ENCODE measurements at places on chromosomes 3 and 15. TPM values are rescaled to one million over a fixed set of nuclear protein-coding genes. Genes with fewer than 3 reads are reported as not detected.

RAB6B gene
- polyA plus RNA-seq, result 1.3 TPM

SEC22C gene
- polyA plus RNA-seq, result 5.0 TPM

CTXN2 gene
- polyA plus RNA-seq, result not detected

SPINK8 gene
- 1.2 TPM for polyA plus RNA-seq

DAZL gene
- not detected for polyA plus RNA-seq

MST1R gene
- polyA plus RNA-seq, result 53.4 TPM

PDZRN3 gene
- polyA plus RNA-seq, result 13.9 TPM

SH3GL3 gene
- 8.3 TPM for polyA plus RNA-seq

DUOX1 gene
- polyA plus RNA-seq, result 111 TPM

CLN6 gene
- polyA plus RNA-seq, result 17.8 TPM

CACNA2D2 gene
- polyA plus RNA-seq, result 0.28 TPM

RAB5A gene
- polyA plus RNA-seq, result 34.4 TPM

GOLGA8G gene
- polyA plus RNA-seq, result not detected

UBAP1L gene
- polyA plus RNA-seq, result 5.7 TPM
